ENCODE measurements at places on chromosomes 3 and 15. TPM values are rescaled to one million over a fixed set of nuclear protein-coding genes. Genes with fewer than 3 reads are reported as not detected.

The CIB1 gene
- 125 TPM for polyA plus RNA-seq

The WNT5A gene
- 0.20 TPM for polyA plus RNA-seq

The ARHGAP11A gene
- polyA plus RNA-seq: 42.4 TPM

The SAXO2 gene
- polyA plus RNA-seq: 1.9 TPM

The PLCL2 gene
- 18.4 TPM for polyA plus RNA-seq

The AQP9 gene
- polyA plus RNA-seq: 0.28 TPM

The RBSN gene
- polyA plus RNA-seq: 17.5 TPM

Measured in GM12878 (cell line).